Activated naive CD4-positive, alpha-beta T cell treated with anti-CD3 and anti-CD28 coated beads, Interleukin-2, amount 50 U/mL, for 16 hours (primary cell): ENCODE measurements at places on chromosomes 2 and 18.

- no peak for DNase-seq
Observed at GRCh38 chr2:64914247-64914646, 75.0 kb upstream of the SLC1A4 start.

DNA sequence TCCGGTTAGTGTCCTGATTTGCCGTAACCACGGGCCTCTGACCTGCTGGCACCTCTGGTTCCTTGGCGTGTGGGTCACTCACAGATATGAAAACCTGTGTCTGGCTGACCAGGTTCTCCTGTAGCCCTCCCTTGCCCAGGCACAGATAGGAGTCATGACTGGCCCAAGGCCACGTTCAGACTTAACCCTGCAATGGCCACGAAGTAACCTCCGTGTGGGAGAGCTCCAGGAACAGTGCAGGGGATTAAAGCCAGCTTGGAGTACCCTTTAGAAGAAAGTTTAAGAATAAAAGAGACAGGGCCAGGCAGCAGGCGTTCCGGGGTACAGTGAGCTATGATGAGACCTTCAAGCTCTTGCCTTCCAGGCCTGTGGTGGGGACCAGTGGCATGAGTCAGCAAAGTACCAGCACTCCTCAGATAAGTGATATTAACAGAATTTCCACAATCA lies 25.5 kb downstream of the CENPO start:
- no peak for DNase-seq

GRCh38 chr18:2572171-2572569 lies 813 bp downstream of the NDC80 start:
- no peak for DNase-seq

- DNase-seq, result no peak
Observed at GRCh38 chr2:230258483-230258882, 32.9 kb downstream of the SP140 start.

- DNase-seq, result no peak
Observed at GRCh38 chr18:48548921-48549320, 10.1 kb downstream of the CTIF start.

GRCh38 chr2:224994242-224994823 lies 47.9 kb downstream of the DOCK10 start:
- no peak for DNase-seq

DNA sequence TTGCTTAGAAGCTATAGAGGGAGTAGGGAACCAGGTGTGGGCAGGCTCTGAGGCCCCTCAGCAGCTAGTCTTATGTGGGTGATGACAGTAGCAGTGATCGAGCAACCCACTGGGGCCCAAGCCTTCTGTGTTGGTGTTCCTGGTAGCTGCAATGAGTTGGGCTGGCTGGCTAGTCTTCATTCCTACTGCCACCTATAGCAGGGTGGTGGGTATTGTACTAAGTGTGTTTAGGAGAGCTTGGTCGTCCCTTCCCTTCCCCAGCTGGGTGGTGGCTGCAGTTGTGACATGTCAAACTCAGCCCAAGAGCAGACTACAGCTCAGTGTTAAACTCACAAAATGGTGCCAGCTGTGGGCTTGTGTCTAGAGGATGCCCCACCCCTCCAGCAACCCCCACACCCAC lies 486.1 kb upstream of the UBE2E3 start:
- DNase-seq, result no peak

DNA sequence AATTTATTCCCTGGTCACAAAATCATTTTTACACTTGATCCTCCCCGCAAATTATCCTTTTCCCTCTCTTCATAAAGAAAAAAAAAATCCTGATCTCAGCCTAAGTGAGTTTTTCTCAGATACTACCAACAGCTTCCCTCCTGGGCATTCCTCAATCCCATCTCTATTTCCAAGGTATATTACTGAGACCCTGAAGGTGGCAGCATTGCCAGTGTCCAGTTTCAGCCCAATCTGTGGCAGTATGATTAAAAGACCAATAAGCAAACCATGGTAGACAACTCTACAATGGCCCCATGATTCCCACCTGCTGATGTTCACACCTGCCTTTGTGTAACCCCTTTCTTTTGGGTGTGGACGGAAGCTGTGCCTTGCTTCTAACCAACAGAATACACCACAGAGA lies 45.1 kb downstream of the CCDC93 start:
- no peak for DNase-seq

- no peak for DNase-seq
Observed at GRCh38 chr2:94767336-94767735, 103.9 kb upstream of the TEKT4 start.

GRCh38 chr2:207969249-207969648 lies 56.1 kb downstream of the PLEKHM3 start:
- no peak for DNase-seq

DNA sequence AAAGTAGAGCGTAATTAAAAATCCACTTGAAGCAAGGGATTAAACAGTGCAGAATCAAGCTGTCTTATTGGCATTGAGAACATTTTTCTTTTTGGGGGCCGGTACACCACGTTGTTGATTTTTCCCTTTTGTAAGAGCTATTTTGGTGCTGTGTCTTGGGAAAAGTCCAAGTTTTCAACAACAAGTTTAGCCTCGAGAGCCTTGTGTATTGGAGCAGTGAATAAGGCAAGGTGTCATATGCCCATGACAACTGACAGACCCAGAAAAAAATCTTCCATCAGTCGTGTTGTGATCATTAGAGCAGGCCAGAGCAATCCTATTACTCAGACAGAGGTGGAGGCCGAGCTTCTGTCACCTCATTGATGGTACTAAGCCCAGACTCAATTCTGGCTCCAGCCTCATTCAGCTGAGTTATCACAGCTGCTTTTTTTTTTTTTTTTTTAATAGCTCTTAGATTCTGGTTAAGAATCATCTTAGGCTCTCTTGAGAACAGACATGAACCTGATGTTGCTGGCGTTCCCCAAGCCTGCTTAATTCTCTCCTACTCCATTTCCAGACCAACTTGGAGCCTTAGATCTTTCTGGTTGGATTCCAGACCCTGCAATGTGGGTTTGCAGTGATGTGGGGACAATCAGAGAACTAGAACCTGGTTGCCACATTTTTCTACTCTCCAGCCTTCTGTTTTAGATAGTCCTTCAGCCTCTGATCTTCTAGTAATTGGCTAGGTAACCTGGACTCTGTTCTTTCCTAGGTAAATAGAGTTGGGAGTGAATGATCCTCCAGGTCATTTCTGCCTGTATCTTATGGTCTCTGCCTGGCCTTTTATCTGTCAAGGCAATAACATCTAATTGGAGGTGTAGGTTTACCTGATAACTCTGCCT lies 43.1 kb downstream of the MOGAT1 start:
- no peak for DNase-seq

GRCh38 chr2:16515696-16516095 lies 149.9 kb downstream of the CYRIA start:
- no peak for DNase-seq

DNA sequence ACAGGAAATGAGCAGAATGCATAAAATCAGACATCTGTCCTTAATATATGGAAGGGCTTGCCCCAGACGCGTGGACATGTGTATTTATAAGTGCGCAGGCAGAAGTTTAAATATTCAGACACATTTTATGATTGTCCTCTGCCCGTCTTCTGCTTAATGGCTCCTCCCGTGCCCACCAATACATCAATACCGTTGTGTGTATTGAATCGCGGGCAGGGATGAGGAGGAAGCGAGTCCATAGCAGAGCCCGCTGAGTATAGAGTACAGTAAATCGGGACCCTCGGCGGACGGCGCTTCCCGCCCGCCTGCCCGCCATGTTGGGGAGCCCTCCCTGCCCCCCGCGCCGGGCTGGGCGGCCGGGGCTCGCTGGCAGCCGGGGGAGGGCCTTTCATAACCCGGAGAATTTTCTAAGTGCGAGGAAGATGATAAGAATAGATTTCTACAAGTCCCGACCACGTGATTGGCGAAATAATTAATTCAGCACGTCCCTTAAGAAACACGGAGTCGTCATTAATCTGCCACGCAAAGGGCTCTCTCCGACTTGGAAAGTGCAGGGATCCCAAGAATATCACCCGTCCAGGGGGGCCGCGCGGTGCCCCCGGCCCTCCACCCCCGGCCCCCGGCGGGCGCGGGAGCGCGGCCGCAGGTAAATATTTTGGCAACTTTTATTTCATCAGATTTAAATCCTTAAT lies at the start of gene HOXD3:
Gene HOXD3, plus strand, starts transcription at position 501 of the 692 bp plus-strand sequence. CDS start 11,808 bp downstream, outside the sequence.
- DNase-seq, result no peak

DNA sequence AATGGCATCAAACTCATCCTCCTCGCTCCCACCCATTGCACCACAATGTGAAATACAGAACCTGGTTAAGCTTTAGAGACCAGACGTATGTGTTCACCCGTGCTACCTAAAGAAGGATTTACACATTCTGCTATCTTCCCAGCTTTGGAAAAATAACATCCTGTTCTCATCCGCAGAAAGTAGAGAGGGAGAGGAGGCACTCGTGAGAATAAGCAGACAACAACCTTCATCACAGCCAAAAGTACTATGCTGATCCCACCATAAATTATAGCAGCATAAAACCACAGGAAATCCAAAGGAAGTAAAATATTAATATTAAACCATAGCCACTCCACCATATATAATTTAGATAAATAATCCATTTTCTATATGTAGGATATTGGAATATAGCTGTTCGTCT lies 111.7 kb upstream of the NRP2 start:
- no peak for DNase-seq

DNA sequence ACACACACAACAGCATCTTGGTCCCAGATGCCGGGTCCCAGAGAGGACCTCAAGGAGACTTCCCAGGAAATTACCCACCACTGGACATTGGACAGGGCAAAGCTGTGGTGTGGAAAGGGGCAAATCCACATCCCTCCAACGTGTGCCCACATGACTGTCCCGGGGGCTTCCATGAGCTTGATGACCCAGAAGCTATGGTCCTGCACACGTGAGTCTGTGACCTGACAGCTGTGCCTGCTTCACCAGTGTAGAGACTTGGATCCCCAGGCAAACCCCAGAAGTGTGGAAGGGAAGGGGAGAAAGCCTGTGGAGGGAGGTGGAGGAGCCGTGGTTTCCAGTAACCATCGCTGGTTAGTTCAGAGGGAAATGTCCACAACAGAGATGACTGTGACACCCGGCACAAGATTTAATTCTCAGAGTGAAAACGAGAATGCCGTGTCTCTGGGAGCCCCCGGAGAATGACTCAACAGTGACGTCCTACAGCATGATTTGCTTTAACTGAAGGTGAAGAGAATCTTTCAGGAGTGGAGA lies 19.1 kb upstream of the GPR55 start:
- DNase-seq, result no peak
